Fibroblast of skin of left biceps (primary cell): ENCODE measurements at places on chromosomes 4 and X.

DNA sequence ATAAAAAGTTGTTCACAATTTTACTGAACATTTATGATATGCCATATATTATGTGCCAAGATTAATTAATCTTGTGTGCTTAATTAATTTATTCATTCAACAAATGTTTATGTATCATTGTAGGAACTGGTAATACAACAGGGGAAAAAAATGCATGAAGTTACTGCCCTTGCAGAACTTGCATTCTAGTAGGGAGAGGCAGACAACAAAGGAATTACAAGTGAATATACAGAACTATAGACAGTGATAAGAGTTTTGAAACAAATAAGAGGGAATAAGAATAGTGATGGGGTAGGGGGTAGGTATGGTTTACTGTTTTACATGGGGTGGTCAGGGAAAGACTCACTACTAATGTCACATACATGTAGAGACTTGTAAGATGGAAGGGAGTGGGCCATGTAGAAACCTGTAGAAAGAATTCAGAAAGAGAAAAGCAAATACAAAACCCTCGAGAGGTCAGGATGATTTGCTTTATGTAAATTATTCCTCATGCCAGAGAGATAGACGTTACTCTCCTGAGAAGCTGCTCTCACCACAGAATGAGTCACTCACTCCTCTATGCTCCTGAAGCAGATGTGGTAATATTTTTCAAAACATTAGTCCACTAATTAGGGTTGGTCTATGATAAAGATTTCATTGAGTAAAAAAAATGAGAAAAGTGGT, 855.0 kb upstream of the GRID2 start:
- DNase-seq = peak; percentile 12

- DNase-seq = no peak
These were observed 142.7 kb downstream of the TENM3 start for GRCh38 chr4:182385897-182386296.

- DNase-seq = peak; percentile 9
These were observed 41.3 kb upstream of the GPC3 start for GRCh38 chrX:134026565-134027311.

GRCh38 chr4:89665662-89666061, 171.3 kb downstream of the SNCA start:
- DNase-seq = no peak

- DNase-seq = no peak
These were observed 95.1 kb downstream of the GBA3 start for GRCh38 chr4:22787753-22788375.

GRCh38 chr4:40317916-40318658, 17.0 kb upstream of the CHRNA9 start:
- DNase-seq = no peak

DNA sequence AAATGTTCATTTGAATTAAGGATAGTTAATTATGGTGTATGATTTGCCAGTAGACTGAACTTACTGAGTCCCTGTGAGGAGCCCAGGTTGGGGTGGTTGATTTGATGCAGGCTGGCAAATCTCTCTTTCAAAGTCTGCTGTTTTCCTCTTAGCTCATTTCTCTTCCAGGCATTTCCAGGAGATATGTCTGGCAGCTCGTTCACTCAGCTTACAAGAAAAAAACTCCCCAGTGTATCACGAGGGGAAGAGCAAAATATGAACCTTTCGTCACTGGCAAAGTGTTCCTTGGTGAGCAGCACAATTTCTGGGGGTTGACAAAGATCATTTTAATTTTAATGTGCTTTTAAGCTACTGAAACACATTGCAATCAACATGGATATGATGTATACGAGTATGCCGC, 244.2 kb downstream of the CBLL2 start:
- no peak for DNase-seq

DNA sequence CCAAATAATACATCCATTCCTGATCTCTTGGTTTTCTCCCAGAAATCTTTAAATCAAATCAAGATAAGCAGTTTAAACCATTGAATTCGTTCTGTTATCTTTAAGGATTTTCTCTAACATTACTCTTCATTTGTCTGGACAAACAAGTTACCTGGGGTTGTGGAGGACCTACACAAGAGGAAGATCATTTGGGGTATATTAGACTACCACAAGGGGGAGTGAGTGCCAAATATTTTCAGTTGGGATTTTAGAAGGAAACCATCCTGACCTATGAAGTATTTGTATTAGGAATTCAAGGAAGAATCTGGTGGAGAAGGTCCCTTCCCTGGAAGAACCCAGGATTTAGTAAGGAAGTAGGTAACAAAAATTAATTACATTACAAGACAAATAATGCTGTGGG, 12.0 kb upstream of the DCHS2 start:
- no peak for DNase-seq

DNA sequence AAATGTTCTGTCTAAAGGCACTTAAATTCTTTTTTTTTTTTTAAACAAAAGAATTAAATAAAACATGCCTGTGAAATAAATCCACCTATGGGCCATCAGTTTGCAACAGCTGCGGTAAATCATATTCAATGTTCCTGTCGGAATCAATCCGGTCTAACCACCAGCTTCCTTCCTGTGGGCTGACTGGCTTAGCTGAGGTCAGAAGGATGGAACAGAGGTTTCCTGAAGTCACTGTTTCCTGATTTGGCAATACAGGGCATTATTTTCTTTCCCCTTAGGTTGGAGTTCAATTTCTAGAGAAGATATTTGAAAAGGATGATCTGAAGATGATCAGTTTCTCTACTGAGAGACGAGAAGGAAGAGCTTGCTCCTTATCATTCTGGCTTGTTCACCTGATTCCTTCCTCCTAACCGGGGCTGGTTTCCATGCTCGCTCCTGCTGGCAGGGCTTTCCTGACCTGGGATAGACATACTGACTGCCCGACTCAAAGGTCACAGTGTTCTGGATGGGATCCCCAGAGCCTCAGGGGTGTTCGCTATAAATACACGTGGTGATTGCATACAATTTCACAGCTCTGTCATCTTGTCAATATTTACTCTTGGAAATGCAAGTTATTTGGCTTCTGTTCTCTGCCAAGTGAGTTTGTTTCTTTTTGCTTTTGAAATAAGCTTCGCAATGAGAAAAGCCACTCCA, 21.7 kb downstream of the PDLIM3 start:
- DNase-seq = no peak

- no peak for DNase-seq
These were observed 76.7 kb downstream of the KLHL34 start for GRCh38 chrX:21581479-21581878.

- no peak for DNase-seq
These were observed 195.7 kb downstream of the ARHGAP10 start for GRCh38 chr4:147927377-147928137.

DNA sequence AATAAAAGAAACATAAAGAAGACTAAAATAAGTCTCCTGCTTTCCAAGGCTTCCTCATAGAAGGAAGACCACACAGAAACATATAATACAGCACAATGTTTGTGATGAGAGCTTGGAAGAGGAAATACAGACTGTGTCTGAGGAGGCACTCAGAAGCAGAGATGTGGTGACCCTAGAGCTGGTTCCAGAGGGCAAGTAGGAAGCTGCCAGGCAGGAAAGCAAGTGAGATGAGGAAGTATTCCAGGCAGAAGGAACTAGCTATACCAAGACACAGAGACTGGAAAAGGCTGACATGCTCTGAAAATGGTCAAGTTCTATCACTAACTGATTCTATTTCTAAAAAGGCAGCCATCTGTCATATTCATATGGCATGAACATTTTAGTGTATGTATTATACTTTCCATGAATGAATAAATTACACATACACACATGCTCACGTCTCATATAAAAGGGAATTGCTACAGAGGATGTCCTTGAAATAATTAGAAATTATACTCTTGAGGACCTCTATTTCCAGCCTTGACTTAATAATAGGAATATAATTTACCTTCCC, 16.6 kb upstream of the HSFX2 start:
- DNase-seq = no peak

DNA sequence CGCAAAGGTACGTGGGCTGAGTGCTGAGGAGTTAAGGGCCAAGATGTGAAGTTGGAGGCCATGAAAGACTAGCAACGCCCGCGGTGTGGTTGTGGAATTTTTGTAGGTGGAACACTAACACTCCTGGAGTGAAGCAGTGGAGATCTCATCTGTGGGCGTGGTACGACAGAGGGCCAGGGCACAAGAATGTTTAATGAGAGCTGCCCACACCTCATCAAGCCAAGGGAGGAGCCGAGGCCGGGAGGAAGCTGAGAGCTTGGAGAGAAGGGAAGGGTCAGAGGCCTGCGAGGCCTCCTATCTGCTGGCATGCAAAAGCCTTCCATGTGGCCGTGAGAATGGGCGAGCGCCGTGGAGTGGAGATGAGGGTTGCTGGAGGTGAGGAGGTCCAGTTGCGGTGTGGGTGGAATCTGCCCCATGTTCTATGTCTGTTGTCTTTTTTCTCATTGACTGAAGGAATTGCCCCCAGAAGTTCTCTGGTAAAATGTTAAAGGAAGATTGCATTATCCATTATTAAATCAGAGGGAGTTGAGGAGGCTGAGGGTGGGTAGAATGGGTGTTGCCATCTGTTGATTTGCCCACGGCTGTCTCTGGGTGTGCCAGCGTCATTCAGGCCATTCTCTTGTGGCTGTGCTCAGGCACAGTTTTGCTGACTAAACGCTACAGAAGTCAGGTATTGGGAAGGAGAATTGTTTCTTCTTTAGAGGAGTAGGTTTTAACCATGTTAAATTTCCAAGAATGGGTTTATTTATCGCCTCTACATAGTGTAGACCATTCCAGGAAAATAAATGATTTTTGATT, 19.8 kb downstream of the SNX25 start:
- no peak for DNase-seq

DNA sequence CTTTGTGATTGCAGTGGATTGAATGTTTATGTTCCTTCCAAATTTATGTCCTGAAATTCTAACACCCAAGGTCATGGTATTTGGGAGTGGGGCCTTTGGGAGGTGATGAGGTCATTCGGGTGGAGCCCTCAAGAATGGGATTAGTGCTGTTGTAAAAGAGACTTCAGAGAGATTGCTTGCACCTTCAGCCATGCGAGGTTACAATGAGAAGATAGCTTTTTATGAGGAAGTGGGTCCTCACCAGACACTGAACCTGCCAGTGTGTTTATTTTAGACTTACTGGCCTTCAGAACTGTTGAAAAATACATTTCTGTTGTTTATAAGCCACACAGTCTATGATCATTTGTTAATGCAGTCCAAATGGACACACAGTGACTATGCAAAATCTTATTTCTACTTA, 161.0 kb upstream of the GPRIN3 start:
- no peak for DNase-seq

DNA sequence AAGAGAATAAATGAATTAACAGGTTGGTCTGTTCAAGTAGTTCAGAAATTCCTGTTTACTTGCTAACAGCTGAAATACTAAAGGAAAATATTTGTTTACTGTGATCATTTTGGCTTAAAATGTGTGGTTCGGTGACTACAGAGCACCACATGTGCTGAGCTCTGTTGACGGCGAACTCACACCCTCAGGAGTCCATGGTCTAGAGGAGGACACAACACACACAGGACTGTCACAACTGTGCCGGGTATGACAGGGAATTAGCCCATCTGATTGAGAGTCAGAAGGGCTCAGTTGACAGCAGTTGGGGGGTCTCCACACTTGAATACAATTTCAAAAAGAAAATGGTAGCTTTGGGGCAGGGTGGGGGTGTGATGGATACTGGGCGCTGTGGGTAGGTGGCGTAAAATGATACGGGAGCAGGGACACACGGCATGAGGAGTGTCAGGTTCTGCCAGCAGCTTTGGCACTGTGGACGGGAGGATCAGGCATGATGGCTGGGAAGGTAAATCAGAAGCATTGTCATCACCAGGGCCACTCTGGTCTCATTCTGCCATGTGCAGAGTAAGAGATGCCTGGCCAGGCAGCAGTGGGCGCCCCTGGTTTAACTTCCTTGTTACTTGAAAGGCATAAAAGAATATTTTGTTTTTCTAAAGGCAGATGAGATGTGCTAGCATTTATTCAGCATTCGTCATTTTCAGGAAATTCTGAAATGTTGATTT, 33.3 kb downstream of the CLDN22 start:
- no peak for DNase-seq

DNA sequence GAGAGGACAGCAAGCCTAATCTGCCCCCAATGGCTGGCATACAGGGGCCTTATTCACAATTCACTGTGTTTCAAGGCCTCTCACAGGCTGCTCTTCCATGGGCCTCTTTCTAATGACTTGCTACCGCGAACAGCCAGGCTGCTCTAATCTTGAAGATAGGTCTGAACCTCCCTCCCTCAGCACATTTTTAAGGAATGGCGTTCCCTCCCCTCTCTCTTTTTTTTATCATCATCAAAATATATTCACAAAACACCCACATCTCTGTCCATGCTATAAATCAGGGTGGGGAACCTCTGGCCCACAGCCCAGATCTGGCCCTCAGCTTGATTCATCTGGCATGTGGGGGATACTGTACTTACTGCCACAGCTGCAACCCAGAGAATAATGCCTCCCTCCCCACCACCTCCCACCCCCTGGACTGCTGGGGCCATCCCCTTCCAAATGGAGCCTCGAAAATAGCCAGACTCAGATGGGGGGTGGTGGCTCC, 76.2 kb upstream of the PLAC1 start:
- DNase-seq = peak; percentile 77

- no peak for DNase-seq
These were observed 174.1 kb downstream of the COX18 start for GRCh38 chr4:72895408-72895807.

DNA sequence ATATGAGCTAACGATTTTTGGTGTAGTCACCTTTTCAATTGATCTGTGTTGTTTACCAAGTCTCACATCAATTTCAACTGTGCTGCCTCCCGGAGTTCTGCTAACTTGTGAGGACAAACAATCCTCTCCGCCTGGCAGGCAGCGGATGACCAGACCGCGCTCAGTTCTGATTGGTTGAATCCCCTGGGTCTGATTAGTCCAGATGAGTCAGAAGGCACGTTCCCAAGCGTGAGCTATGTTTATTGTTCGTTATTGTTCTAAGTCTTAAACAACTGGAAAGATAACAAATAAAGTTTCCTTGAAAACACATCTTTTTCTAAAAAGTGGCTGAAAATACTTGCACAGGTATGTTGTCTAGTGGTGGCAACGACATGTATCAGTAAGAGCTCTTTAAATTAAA, 37.9 kb upstream of the TRPC3 start:
- no peak for DNase-seq

- no peak for DNase-seq
These were observed 238.4 kb downstream of the SNCA start for GRCh38 chr4:89598602-89599001.

DNA sequence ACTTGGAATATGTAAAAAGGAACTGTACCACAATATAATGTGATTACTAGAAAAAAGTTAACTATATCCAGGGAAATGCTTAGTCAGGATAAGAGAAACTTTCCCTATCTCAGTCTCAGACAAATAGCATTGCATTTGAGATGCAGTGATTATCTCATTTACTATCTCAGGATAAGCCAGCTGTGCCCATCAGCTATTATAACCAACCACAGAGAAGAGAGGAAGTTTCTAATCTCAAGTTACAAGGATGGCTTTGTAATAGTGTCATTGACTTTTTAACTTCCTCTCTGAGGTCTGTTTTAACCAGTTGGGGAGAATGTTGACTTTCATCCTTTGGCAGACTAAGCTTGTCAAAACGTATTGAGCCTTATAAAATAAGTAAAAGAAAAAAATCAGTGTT, 56.5 kb downstream of the SNX25 start:
- no peak for DNase-seq

GRCh38 chr4:13546941-13547484, 2.7 kb upstream of the NKX3-2 start:
- DNase-seq = no peak
